ENCODE measurements at places on chromosomes 7 and 10. TPM values are rescaled to one million over a fixed set of nuclear protein-coding genes. Genes with fewer than 3 reads are reported as not detected.

Gene GRK5
- total RNA-seq, result 2.4 TPM

Gene HPSE2
- total RNA-seq, result not detected

Gene IQUB
- total RNA-seq, result 0.21 TPM

Gene VAX1
- total RNA-seq, result not detected

Gene TMEM26
- not detected for total RNA-seq

Gene WDR86
- total RNA-seq, result not detected

Gene LDB3
- total RNA-seq, result not detected

DNA sequence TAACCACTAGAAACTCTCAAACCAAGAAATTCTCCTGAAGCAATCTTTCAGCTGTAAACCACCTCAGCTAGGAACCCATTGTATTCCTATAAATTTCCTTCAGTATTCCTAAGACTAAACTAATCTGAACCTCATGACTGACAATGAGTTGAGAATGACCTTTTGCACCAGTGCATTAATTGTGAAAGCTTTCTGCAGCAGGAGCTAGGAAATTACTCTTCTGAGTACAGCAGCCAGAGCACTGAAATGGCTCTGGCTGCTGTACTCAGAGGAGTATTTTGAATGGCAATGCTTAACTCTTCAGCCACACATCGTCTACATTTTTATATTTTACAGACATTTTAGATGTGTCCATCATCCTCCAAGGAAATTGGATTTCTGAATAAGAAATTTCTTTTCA lies 109.7 kb downstream of the PCDH15 start:
- DNase-seq, result no peak

- DNase-seq, result peak; percentile 88
Measured at GRCh38 chr7:44240983-44241510, 40.3 kb downstream of the YKT6 start.

GRCh38 chr10:52645187-52645758 lies 127.3 kb downstream of the MBL2 start:
- no peak for DNase-seq

DNA sequence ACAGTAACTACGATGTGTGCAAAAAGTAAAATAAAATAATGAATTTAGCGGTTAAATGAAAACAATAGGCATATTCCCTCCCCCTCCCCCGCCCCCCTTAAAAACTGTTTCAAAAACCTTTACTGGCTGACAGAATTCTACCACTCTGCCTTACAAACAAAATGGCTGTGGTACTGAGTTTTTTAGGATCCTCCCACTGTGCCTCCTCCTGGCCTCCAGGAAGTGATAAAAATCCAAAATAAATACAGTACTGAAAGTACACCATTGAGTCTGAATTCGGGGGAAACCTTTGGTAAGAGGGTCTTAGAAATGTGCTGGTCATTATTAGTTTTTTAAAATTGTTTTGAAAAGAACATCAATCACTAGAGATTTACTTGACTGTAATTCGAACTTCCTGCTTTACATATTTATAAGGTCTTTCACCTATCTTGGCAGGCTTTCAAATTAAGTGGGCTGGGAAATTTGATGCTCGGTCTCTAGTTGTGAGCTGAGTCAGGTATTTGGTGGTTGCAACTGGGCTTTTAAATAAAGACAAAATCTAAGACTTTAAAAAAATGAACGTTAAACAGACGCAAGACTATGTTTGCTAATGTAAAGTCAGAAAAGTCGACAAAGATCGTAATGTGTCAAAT lies 32.5 kb upstream of the EPC1 start:
- DNase-seq, result peak; percentile 28

DNA sequence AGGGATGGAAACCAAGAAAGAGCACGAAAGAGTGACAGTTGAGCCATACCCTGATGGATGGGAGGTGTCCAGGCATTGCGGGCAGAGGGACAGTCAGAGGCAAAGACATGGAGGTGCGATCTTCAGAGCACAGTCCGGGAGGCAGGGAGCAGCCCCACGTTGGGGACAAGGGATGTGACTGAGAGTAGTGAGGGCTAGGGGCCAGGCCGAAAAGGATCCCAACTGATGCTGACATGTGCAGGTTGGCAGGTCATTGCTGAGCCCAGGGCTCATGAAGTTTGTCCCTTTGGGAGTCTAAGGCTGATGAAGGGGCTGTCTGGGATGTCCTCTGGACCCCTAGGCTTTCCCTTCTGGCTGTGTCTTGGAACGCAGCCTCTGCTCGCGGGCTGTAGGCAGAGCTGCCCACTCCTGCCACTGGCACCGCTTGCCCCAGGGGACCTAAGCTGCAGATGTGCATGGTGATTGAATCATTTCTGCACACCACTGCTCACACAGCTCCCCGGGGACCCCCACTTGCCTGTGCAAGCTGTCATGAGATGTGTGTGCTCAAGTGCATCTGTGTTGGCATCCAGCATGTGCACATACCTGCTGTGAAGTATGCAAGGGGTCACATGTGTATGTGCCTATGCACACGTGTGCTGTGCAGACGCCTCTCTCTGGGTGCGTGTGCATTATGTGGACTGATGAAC lies 125.1 kb downstream of the ZMIZ1 start:
- DNase-seq, result no peak

DNA sequence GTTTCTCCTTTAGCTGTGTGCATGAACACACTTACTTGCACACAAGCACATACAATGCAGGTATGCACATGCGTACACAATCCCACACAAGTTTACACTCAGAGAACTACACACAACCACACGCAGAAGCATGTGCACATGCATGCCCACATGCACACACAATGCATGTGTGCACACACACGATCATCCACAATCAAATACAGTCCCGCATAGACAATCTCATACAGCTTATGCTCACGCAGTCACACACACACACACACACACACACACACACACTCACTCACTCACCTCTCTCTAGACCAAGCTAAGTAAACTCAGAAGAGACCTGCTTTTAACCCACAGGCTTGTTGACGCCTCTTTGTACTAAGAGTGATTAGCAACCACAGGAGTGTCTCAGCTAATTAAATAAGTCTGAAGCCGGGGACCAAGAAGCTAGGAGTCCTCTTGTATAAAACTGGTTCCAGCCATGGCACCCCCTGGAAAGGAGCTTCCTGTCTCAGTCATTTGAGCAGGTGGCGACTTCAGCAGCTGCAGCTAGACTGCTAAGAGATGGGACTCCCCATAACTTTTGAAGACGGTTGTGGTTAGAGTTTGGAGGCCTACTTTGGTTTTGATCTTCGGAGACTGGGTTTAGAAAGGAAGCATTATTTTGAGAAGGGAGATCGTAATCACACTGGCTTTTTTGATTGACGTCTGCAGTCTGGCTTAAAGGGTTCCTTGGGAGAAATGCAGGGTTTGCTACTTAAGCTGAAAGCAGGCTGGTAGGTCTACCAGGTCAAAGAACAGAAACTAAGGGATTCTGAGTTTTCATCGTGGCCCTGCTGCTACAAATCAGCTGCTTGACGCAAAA lies 82.3 kb upstream of the ADRB1 start:
- no peak for DNase-seq

DNA sequence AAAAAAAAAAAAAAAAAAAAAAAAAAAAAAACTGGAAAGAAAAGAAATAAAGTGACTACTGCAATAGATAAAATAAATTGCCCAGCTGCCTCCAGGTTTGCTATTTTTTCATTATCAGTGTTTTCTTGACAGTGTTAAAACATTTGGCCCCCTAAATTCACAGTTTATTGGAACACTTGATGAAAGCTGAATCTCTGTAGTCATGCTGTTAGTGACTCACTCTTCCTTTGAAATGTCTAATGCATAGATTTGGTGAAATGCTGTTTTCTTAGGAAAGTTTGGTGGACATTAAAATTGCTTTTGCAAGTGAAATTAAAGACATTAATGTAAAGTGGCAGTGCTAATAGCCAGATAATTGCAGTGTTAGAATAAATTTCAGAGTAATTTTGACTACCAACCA lies 785.2 kb downstream of the NRG3 start:
- no peak for DNase-seq

- DNase-seq, result no peak
Measured at GRCh38 chr10:133334503-133335245, 2.0 kb downstream of the CALY start.

GRCh38 chr7:38796626-38797501 lies 112.1 kb downstream of the VPS41 start:
- DNase-seq, result peak; percentile 79

DNA sequence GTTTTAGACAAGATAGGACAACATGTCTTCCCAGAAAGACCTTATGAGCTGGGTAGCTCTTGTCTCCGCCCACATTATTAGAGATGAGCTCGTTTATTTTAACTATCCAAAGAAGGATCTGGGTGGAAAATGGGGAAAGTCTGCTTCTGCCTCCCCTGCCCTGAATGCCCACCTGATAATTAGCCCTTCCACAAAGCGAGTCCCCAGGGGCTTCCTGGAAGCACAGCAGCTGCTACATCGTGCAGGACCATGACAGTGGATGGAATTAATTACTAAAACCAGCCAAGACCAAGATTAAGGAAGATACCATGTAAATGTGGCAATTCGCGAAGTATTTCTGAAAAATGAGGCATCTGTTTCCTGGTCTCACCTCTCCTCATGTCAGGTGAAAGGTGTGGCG lies 374.4 kb downstream of the PAXIP1 start:
- DNase-seq, result no peak

DNA sequence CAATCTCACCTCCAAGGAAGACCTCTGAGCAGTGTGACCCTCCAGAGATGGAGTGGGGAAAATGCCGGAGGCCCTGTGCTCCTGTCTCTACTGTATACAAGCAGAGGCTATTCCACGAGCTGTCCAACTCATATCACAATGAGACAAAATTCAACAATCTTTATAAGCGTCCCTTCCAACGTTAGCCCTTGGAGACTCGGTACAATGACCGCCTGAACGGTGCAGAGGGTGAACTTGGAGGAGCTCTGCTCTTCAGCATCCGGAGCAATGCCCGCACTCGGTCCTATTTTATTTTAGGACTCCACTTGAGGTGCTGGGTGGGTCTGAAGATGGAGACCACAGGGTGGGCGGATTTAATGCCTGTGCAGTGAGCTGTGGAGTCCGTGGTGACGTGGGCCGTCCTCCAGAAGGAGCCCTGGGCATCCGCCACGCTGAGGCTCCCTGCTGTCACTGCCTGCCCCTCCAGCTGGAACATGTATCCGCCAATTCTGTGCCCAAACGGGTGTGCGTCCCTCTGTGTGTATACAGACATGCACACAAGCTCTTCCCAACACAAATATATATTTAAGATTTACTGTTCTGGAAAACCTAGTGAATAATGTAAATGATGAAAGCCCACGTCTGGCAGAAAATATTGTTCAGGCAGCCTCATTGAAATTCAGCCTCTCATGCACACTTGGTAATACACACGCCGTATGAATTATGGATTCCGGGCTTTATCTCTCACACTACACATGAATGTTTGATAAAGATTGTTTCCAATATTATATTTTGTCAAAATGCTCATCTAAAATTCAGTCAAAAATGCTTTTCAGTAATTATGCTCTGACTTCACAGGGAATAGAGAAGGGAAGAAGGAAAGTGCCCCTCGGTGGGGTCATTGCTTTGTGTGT lies 239.9 kb upstream of the ZMIZ1 start:
- DNase-seq, result no peak
